ENCODE measurements at places on chromosomes 16 and 17. TPM values are rescaled to one million over a fixed set of nuclear protein-coding genes. Genes with fewer than 3 reads are reported as not detected.

Gene GP1BA
- not detected for total RNA-seq

Gene DBNDD1
- 53.8 TPM for total RNA-seq

Gene G6PC1
- not detected for total RNA-seq

Gene KRT9
- total RNA-seq, result not detected

Gene CLEC3A
- total RNA-seq, result not detected

DNA sequence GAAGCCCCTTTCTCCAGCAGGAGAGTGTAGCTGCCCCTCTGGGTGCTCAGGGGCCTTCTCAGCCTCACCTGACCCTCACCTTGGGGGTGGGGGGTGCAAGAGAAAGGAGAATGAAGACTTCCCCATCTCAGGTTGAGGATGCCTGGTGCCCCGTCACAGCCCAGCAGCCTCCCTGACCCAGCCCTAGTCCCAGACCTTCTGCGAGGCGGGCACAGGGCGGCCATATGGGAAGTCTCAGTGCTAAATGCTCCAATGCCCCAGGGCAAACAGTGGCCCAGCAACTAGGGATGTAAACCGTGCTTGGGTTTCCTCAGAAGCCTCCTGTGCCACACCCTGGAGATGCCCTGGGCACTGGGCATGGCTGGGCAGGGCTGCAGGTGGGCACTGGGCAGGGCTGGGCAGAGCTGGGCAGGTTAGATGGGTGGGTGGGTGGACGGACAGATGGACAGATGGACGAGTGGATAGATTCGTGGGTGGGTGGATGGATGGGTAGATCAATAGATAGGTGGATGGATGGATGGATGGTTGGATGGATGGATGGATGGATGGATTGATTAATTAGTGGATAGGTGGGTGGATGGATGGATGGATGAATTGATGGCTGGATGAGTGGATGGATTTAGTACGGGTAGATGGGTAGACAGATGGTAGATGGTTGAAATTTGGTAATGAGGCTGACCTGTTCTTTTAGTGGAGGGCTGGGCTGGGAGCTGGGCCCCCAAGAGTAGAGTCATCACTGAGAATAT lies 16.8 kb downstream of the TPSD1 start:
- no peak for DNase-seq
- H3K27ac ChIP-seq, result no peak overlapping the region
- H3K4me1 ChIP-seq, result no peaks in the 10 kb centered on the region
- no peak overlapping the region for H3K4me3 ChIP-seq

GRCh38 chr17:46200197-46200596 lies 7.0 kb upstream of the KANSL1 start:
- H3K4me3 ChIP-seq, result no peak overlapping the region
- peaks cover 12% of the 10 kb centered on the region for H3K4me1 ChIP-seq
- H3K27ac ChIP-seq, result peak overlapping the region; percentile 65
- H3K36me3 ChIP-seq, result peaks cover 18% of the 10 kb centered on the region
- no peaks in the 10 kb centered on the region for H3K27me3 ChIP-seq
- no peak for DNase-seq

DNA sequence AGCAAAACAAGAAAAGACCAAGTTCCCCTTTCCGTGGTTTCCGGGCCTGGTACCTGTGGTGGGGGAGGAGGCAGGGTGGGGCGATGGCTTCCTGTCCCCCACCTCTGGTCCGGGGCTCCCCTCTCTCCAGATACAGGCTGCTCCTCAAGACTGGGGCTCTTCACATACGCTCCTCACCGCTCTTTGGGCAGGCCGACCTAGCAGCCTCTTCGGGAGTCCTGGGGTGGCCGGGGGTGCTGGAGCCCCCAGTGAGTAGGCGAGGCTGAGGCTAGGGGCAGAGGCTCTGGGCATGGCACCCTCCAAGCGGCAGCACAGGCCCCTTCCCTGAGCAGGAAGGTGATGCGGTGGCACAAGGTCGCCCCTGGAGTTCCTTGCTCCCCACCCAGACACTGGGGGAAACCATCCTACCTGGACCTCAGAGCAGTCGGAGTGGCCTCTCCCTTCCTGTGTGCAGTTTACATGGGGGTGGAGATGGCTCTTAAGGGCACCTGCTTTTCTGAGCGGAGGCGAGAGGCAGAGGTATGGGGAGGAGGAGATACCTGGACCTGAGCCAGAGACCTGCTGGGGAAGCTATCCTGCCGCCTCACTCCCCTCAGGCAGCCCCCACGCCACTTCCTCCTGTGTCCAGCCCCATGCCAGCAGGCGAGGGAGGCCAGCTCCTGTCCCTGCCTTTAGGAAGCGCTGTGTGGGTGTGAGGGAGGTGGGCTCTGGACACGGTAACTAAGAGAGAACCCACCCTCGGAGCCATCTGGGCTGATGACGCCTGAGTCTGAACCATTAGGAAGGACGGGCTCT lies 891 bp downstream of the CORO1A start:
- H3K4me3 ChIP-seq, result peak overlapping the region; percentile 50
- no peak for DNase-seq
- no peaks in the 10 kb centered on the region for H3K4me1 ChIP-seq
- H3K36me3 ChIP-seq, result no peaks in the 10 kb centered on the region
- peaks cover 20% of the 10 kb centered on the region for H3K27me3 ChIP-seq

DNA sequence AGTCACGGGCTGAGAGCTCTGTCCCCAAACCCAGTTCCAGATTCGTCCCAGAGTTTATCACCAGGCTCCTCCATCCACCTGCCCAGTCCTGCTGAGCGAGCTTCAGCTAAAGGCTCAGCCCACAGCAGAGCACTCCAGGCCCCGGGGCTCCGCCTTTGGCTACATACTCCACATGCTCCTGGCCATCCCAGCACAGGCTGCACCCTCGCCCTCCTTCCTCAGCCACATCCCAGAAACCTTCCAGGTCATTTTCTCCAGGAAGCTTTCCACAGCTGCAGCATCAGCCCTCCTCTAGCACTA lies 4.7 kb upstream of the CD2BP2 start:
- no peak overlapping the region for H3K27ac ChIP-seq
- H3K4me1 ChIP-seq, result peaks cover 5% of the 10 kb centered on the region
- no peak for DNase-seq
- peaks cover 16% of the 10 kb centered on the region for H3K36me3 ChIP-seq
- H3K27me3 ChIP-seq, result no peaks in the 10 kb centered on the region

- peaks cover 6% of the 10 kb centered on the region for H3K4me1 ChIP-seq
- H3K36me3 ChIP-seq, result peaks cover 2% of the 10 kb centered on the region
- H3K27ac ChIP-seq, result no peak overlapping the region
- peaks cover 40% of the 10 kb centered on the region for H3K27me3 ChIP-seq
These were observed 170.3 kb downstream of the SLC39A11 start for GRCh38 chr17:72922219-72922618.

GRCh38 chr17:49495842-49496182 lies 719 bp downstream of the NGFR start:
- no peak overlapping the region for H3K27ac ChIP-seq
- H3K4me3 ChIP-seq, result peak overlapping the region; percentile 49

DNA sequence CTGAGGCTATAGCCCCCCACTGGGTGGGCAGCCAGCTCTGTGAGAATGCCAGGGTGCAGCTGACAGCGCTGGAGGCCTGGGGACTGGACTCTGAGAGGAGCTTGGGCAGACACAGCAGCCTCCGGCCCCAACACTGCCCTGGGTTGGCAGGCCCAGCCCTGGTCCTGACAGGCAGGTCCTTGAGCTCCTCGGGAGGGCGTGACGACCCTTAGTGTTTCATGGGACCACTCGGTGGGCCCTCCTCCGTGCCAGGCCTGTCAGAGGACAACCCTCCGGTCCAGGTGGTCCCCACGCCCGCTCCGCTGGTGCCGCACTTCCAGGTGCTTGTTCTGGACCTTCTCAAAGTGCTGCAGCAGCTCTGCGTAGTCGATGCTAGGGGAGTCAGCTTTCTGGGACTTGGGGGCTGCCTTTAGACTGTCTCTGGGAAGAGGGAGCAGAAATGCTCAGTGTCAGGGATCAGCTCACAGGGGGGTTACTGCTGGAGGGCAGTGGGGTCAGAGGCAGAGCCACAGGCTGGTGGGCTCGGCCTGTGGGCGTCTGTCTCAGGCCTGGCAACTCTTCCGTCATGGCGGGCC lies 1.9 kb upstream of the MTSS2 start:
- H3K27me3 ChIP-seq, result no peaks in the 10 kb centered on the region
- peaks cover 10% of the 10 kb centered on the region for H3K4me1 ChIP-seq
- H3K4me3 ChIP-seq, result no peak overlapping the region
- H3K27ac ChIP-seq, result no peak overlapping the region
- no peak for DNase-seq
